Central memory CD8-positive, alpha-beta T cell (primary cell): ENCODE measurements at places on chromosomes 12 and 14.

DNA sequence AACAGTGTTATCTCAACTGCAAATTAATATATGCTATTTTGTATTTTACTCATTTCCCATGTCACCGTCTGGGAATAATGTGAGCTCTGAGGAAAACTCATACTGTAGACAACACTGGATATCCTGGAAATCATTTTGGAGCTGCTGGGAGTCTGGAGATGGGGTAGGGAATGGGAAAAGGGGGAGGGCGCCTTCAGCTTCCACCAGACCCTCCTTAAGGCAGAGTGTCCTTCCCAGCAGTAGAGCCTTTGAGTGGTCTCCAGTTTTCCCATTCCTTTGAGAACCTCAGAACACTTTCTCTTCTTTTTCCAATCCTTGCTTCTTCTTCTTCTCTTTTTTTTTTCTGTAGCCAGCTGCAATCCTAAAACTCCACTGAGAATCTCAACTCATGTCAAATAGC lies 5.4 kb upstream of the LRIG3 start:
- no peak for DNase-seq

DNA sequence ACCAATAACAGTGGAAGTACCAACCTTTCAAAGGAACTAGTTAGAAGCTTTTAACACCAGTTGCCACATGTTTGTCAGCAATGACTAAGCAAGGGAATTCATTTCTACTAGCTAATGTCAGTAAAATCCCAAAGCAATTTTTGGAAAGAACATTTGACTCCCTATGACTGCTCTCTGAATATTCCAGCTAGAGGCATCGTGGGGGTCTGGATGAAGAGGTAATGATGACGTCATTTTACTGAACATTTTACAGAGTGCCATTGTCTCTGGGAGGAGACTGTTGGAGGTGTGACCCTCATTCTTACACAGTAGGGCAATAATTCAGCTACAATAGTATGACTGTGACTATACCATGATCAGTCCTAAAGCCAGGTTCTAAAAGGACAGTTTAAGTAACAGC lies 204.8 kb downstream of the ITPR2 start:
- no peak for DNase-seq

DNA sequence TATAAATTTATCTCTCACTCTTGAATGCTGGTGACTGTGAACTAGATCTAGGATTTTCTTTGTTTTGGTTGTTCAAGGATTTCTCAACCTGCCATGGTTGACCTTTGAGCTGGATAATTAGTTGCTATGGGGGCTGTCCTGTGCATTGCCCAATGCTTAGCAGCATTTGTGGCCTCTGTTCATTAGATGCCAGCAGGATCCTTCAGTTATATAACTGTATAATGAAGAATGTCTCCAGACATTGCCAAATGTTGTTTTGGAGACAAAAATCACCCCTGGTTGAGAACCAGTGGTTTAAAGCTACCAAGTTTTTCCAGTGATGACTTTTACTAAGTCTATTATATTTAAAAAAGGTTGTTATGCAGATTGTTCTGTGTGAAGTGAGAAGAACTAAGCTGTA lies 147.9 kb upstream of the STXBP6 start:
- DNase-seq = no peak

GRCh38 chr14:99268810-99269707 lies 2.9 kb downstream of the BCL11B start:
- no peak for DNase-seq

GRCh38 chr12:78540606-78541336 lies 323.8 kb upstream of the SYT1 start:
- no peak for DNase-seq

- DNase-seq = no peak
Measured at GRCh38 chr12:98259693-98260092, 255.7 kb upstream of the TMPO start.

DNA sequence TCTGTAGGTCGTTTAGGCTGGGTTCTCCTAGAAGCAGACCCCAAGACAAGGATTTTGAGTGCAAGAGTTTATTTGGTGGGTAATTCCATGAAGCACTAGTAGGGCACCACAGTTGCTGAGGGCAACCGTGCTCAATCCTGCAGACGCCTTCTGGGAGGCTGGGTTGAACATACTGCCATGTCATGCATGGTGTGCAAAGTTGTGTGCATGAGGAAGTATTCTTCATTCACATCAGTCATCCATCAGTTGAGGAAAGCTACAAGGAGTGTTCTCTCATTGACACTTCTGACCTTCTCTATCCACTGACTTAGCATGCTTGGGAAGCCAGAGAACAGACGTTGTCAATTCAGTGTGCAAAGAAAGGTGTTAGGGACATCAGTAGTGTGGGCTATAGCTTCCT lies 179.2 kb downstream of the PTPN11 start:
- no peak for DNase-seq

DNA sequence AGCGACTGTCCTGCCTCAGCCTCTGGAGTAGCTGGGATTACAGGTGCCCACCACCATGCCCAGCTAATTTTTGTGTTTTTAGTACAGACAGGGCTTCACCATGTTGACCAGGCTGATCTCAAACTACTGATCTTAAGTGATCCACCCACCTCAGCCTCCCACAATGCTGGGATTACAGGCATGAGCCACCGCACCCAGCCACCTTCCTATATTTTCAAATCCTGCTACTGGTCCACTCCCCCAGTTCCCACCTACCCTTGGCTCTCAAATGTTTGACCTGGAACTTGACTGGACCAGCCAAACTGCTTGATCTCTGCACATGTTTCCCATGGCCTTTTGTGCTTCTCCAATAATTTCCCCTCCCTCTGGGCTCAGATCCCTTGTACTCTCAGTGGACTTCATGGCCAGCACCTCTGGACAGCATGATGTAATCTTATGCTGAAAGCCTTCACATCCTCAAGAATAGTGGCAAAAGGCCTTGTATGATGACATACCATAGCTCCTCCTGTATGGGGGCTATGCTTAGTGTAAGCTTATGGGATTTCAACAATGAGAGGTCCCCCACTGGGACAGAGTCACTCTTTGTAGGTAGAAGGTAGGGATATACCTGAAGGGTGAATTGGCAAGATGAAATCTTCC lies 2.5 kb upstream of the CCDC184 start:
- DNase-seq = no peak
